ENCODE measurements at places on chromosomes 7 and 10.

- DNase-seq: no peak
Observed at GRCh38 chr7:105215821-105216220, 172.9 kb downstream of the SRPK2 start.

DNA sequence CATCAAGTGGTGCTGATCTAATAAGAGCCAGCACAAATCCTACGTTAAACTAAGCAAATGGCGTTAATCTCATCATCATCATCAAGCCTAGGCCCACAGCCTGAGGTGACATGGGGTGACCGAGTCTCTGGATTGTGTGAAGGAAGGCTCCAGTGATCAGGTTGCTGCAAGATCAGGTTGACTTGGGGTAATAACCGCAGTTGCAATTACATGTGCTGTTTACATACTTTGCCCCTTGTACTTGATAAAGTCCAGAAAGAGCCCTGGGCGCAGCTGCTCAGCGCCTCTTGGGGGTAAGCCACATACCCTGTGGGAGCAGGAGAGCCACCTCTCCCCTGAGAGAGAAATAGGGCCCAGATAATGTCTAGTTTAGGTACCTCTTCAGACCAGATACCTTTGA is 228.1 kb downstream of the WDR11 start:
- no peak for DNase-seq

GRCh38 chr7:156111-157007 is 36.0 kb upstream of the FAM20C start:
- no peak for DNase-seq

- DNase-seq: no peak
Observed at GRCh38 chr10:3426190-3426845, 253.7 kb upstream of the PITRM1 start.

- no peak for DNase-seq
Observed at GRCh38 chr7:32507414-32507813, 12.1 kb downstream of the AVL9 start.

DNA sequence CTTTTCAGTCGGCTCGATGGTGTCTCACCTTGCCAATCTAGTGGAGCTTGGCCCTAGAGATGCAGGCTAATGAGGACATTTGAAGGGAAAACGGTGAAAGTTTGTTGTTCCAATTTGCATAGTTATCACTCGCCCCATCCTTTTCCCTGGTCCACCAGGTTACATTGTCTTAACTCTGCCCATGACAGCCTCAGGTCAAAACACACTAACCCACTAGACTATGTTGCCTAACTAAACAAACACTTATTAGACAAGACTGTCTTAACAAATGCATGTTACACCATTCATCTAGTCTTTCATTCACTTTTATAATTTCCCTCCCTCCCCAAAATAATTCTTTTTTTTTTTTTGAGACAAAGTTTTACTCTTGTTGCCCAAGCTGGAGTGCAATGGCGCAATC is 40.7 kb downstream of the USP6NL start:
- no peak for DNase-seq

GRCh38 chr7:6432781-6433180 is 15.0 kb downstream of the DAGLB start:
- DNase-seq: no peak

GRCh38 chr10:90007226-90007625 is 305.8 kb downstream of the KIF20B start:
- DNase-seq: no peak

DNA sequence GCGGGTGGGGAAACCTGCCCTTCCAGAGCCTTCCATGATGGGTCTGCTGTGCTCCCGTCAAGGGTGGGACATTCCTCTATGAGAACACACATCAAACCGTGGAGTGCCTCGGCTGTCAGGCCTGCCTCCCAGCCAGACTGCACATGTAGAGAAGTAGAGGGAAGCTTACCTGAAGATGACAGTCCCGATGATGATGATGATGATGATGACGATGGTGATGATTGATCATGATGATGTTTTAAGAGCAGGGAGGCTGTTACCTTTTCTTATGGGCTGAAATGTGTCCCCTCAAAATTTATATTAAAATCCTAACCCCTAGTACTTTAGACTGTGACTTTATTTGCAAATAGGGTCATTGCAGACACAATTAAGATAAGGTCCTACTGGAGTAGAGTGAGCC is 76.1 kb upstream of the ANLN start:
- no peak for DNase-seq

- DNase-seq: no peak
Observed at GRCh38 chr10:17954861-17955260, 3.1 kb downstream of the SLC39A12 start.

GRCh38 chr7:114758661-114759227 is 163.2 kb upstream of the MDFIC start:
- DNase-seq: no peak

GRCh38 chr10:119024882-119025281 is 4.6 kb upstream of the NANOS1 start:
- no peak for DNase-seq

DNA sequence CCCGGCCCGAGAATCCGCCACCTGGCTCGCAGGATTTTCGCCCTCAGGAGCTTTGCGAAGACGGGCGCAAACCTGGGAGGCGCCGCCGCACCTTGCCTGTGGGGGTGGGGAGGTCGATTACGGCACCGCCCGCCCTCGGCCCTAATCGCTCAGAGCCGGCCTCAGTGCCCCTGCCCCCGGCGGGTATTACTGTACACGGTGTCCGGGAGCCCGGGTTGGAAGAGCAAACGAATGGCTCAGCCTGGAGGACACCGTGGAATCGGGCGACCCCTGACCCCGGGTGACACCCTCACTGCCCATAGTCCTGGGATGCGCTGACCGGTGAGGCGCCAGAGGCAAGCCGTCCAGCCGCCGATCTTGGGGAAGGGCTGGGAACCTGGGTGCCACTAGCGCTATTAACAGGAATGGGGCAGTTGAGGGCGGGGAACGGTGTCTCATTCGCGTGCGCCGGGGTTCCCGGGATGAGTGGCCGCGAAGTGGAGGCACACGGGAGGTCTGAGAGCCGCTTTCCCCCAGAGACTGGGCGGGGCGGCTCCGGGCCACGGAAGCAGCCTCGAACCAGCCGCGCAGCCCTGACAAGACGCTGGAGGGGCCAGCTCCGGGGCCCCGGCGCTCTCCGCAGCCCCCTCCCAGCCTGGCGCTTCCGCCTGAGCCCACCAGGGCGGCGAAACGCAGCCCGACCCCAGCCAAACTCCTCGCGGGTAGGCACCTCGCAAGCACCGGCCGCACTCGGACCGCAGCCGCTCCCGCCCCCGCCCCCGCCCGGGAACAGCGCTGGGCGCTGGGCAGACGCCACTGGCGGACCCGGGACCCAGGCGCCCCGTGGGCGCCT is 167.5 kb downstream of the NRF1 start:
- no peak for DNase-seq

DNA sequence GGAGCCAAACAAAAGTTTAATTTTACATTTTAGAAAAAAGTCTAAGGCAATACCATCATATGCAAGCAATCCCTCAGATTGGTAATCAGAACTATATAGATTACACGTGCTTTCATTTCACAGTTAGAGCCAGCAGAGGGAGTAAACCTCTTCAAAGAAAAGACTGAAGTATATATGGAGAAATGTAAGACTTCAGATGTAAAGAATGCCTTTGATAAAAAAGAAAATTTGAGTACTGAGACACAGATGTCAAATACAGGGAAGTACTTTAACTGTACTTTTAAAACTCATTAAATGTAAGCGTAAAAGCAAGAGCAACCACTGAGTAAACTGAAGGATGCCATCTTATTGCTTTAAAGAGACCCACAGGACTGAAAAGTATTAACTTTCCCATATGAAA is 101.4 kb upstream of the FAM133B start:
- no peak for DNase-seq

GRCh38 chr7:27064159-27064558 is 31.6 kb downstream of the HOXA1 start:
- DNase-seq: no peak

DNA sequence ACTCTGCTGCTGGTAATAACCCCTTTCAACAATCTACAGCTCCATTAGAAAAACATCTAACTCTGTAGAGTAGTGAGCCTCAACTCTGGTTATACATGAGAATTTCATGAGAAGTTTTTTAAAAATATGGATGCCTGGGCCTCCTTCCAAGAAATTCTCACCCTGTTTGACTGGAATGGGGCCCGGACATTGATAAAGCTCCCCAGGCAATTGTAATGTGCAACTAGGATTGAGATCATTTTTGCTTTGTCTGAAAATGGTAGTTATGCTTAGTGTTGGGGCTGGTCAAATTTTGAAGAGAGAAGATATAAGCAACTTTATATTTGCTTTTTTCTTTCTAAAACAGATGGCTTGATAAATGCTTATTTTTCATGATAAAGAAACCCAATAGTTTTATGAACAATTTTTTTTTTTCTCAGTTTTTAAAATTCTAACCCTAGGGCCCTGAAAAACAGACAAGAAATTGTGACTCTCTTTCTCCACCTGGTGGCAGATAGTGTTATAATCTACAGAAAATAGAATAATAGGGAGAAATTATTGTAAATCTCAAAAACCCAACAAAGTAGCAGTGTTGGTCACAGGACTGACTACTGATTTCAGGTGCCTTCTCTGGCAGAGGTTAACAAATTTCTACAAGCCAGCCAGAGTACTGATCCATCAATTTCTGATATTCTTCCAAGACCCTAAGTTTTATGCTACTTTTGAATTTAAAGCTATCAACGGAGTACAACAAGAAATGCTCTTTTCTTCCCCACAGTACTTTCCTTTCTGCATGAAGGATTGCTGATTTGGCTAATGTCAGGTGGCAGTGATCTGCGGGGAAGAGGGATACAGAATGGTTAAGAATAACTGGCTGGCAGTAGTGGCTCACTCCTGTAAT is 174.8 kb downstream of the DKK1 start:
- DNase-seq: no peak

DNA sequence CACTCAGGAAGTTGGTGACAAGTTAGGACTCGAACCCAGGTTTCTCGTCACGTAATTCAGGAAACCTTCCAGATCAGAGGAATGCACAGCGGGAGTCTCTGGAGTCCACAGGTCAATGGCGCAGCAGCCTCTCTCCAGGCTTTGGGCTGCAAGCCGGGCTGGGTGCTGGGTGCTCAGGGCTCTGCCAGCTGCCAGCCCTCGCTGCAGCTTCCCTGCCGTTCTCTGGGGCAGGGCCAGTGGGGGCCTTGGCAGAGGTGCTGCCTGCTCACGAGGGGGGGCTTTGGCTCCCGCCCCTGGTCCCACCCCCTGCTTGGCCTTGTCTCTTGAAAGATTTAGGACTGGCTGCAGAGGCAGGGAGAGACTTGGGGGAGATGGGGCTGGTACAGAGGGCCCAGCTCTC is at the start of gene TACR2:
TACR2 (minus strand) TSS at position 224 of the 400 bp plus-strand sequence. CDS start 595 bp downstream, outside the sequence.
- no peak for DNase-seq

DNA sequence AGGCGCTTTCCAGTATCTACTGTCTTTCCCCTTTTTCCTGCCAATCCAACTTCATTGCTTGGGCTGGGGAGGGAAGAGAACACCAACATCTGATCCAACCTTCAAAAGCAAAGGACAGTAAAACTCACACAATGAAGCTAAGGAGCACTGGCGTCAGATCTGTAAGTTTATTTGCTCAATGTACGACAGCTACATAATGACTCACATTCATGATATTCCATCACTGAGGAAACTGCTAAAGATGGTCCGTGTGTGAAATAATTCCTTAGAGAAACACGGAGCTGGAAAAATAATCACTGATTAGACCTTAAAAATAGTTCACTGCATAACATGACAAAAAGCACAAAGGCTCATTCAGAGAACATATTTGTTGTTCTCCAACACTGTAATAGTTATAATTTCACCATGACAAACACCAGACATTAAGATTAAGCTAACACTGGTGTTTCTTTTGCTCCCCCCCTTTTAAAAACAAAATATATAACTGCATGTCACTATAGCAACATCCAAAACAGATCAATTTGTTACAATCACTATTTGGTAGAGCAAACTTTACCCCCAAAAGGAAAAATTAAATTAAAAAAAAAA is 24.3 kb downstream of the HSPB1 start:
- no peak for DNase-seq

- peak; percentile 88 for DNase-seq
Observed at GRCh38 chr10:43408710-43409384, at the start of gene HNRNPF. TSS of gene HNRNPF (minus strand) at chr10:43409186. CDS start at chr10:43387884, 21,302 bp downstream.

GRCh38 chr10:43114743-43115611 is 23.3 kb upstream of the CSGALNACT2 start:
- no peak for DNase-seq

DNA sequence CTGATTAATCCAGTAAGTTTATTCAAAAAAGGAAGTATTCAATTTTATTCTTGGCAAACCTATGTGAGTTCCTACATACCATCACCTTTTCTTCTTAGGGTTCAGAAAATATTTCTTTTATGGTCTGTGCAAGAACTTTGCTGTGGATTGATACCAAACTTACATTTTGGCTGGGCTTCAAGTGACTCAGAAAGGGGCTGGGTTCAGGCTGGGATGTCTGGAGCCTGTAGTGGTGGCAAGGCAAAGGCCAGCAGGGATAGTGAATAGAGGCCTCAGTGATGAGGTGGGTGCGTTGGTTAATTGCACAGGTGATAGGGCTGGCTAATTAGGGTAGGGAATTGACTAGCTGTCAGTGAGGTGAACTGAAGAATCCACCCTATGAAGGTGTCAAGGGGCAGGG is 40.2 kb upstream of the ATXN7L1 start:
- DNase-seq: no peak

DNA sequence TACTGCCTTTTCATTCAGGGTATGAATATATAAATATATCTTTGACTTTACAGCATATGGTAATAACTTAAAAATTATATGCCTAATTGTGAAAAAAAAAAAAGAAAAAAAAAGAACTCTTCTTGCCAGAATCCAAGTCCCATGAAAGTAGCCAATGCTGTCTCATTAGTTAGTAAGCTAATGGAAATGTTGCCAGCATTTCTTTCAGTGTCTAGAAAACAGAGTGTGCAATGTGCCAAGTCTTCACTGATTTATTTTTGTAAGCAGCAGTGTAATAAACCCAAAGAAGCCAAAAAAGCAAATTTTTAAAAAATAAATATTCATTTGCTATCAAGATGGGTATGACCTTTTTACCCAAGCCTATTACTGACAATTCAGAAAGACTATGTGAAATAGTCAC is 31.1 kb upstream of the LRRN3 start:
- no peak for DNase-seq

- no peak for DNase-seq
Observed at GRCh38 chr7:23422909-23423308, 47.4 kb downstream of the IGF2BP3 start.

- DNase-seq: no peak
Observed at GRCh38 chr10:22461891-22462290, 116.6 kb downstream of the SPAG6 start.

DNA sequence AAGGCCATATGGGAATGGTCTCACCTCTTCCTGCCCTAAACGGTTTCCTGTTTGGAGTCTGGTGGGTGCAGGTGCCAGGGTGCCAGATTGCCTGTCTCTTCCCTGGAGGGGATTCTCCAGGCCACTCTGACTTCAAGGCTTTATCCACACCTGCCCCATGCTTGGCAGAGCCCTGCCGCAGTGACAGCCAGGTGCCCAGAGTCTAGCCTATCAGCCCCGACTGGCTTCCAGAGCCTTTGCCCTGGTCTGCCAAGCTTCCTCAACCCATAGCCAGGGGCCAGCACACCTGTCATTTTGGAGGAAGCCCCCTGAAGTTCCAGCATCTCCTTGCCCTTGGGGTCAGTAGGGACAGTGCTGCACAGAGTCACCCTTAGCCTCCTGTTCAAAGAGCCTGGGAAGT is 21.6 kb downstream of the TBATA start:
- DNase-seq: no peak
